Hematopoietic multipotent progenitor cell treated with erythropoietin and hydrocortisone succinate and interleukin-3 and kit ligand, for 6 days (in vitro differentiated cells): ENCODE measurements at places on chromosomes 13 and 19.

DNA sequence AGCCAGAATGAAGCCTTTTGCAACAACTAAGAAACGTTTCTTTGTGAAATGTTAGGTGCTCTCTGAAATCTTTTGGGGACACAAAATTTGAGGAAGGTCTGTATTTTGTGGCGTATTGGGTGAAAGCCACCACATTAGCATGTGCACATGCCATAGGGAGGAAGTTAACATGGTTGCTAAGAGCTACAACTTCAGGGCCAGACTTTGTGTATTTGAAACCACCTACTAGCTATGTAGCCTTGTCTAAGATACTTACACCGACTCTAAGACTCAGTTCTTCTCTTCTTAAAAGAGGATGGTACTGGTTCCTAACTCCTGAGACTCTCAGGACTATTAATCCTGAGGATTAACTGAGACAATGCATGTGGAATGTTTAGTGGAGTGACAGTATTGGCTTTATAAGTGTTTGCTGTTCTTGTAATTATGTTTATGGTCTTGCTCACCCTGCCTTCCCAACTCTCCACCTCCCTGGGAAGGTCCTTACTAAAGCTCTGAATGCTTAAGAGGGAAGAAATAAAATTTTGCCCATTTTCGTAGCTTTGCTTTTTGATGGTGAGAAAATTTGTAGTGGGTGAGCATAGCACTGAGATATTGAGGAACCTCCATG lies 15.5 kb downstream of the SERP2 start:
- DNase-seq, result peak; percentile 55

DNA sequence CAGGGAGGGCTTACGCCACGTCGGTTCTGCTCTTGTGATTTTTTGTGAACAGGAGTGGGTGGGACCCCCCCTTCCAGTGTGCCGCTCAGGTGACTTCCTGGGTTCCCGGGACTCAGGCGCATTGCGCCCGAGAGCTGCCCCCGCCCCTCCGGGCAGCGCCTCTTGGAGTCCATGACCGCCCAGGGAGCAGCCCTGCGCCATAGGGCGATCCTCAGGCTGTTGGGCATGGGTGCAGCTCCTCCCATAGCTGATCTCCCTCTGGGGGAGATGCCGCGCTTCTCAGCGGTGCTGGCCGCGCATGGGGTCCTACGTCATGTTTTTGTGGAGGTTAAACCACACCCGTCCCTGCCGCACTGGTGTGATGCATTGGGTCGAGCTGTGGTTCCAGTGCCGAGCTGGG lies 7.9 kb upstream of the TMPRSS9 start:
- no peak for DNase-seq

DNA sequence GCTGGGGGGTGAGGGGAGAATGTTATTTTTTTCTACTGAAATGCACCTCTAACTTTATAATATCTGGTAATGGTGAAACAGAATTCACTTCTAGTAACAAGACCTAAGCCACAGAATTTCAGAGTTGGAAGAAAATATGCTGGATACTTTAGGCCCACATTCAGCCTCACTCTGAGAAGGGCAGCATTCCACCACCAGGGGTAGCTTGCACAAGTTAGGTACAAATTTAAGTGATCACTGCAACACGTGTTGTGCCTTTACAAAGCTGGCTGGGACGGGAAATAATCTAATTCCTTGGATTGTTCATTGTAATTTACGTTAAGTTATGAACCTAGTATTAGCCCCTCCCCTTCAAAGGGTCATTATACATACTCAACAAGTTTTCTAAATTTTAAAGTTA lies 192.3 kb downstream of the RGCC start:
- peak; percentile 15 for DNase-seq

- no peak for DNase-seq
Observed at GRCh38 chr19:8259922-8260247, 48.3 kb downstream of the CD320 start.

DNA sequence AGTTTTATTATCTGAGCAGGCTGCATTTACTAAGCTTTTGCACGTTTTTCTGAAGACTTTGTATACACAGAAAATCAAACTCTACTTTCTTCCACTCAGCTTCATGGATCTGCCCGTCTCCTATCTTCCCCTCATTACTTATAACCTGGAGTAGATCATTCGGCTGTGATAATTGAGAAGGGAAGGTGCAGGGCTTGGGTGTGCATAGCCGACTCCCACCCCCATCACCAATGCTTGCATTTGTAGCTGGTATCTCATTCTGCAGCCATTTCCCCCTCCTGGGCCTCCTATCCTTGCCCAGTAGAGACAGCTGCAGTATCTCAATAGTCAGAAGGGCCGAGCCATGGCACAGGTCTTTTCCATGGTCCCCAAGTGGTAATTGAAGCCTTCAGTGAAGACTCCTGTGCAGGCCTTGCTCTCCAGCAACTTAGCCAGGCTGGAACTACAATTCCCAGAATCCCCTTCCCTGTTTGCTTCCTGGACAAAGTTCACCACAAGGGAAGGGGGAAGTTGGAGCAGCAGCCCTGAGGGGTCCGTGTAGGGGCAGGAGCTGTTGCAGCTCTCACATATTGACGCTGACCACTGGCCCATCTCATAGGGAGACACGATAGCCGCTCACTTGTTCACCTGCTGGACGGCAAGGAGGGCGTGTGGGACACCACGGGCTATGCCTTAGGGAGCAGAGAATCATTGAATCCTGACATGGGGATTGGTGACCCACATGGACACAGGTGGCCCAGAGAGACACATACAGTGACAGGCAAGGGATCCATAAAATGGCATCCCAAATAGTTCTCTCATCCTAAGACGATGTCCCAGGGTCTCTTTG lies 2.1 kb upstream of the SIGLEC8 start:
- peak; percentile 80 for DNase-seq

DNA sequence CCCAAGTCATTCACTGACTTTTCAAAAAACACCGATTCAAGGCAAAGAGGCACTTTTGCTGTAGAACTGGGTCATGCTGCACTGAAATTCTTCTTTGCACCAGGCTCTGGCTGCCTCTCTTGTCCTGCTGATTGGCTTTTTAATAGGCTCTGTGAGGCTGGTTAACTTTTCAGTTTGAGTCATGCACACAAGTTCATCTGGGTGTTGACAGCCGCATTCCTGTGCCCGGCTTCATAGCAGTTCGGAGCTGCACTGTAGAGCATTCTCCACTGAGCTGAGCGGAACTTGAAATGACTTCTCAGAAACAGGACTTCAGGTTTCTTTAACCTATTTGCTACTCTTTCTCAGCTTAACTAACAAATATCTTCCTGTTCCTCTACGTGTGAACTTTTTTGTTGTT lies 978.3 kb downstream of the UQCRFS1 start:
- no peak for DNase-seq

DNA sequence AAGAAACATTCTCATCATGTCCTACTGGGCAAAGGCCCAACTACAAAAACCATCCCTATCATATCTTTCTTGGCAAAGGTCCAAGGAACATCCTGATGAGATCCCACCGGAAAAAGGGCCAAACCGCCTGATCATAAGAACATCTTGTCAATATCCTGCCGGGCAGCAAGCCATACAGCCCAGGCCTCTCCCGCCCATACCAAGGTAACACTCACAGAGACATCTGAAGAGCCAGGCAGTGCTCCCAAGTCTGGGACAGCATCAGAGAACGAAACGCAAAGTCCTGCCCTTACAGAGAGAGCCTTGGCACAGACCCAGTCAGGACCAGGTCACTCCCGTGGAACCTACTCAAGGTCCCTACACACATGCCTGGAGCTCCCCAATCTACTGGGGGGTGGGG lies 18.5 kb upstream of the ZNF331 start:
- DNase-seq, result peak; percentile 5

GRCh38 chr13:76903544-76904162 lies 17.4 kb upstream of the KCTD12 start:
- peak; percentile 89 for DNase-seq

- peak; percentile 91 for DNase-seq
Observed at GRCh38 chr19:14381689-14382474, 638 bp downstream of the ADGRE5 start.

- no peak for DNase-seq
Observed at GRCh38 chr19:28009696-28010095, 1203.3 kb downstream of the UQCRFS1 start.

DNA sequence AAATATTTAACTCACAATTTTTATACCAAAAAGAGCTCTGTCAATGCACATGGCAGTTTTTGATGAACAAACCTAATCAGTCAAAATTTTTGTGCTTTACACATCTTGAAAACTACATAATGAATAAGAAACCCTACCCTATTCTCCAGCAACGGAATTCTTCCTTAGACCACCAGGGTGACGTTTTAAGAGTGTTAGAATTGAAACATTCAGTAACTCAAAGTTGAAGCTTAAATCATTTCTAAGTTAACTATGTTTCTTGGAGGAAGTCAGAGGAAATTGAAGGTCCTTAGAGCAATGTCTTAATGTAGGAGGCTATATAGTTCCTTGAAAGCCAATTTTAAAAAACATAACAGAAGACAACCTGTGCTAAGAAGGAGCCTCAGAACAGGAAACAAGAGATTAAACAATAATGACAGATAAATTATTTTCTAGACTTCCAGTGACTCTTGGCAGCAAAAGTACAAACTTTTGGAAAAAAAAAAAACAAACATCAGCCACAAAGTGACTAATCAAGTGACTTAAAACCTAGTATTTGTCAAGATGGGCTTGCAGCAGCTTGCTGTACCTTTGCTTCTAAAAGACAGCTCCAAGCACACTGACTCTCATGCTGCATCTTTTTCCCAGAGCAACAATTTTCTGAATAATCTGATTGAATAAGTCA lies 6.2 kb downstream of the SPRY2 start:
- peak; percentile 10 for DNase-seq

DNA sequence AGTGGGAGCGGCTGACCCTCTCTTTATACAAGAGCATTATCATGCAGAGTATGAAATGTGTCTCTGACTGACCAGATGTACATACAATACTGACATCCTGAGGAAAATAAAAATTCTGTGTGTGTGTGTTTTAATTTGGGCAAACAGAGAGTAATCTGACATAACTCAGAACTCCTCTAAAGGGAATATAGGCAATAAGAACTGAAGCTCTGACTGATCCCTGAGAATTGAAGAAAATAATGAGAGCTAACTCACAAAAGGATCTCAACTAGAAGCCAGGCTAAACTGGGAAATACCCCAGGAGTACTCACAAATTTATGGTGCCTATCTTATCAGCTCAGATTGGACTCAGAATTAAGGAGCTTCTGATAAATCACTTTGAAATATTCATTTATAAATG lies 539.9 kb downstream of the OLFM4 start:
- no peak for DNase-seq

- peak; percentile 90 for DNase-seq
Observed at GRCh38 chr19:18340990-18341868, 831 bp downstream of the PGPEP1 start.

GRCh38 chr19:51602189-51602854 lies 27.9 kb downstream of the SIGLEC5 start:
- DNase-seq, result no peak

GRCh38 chr19:46192992-46193650 lies 36.4 kb upstream of the IGFL1 start:
- DNase-seq, result peak; percentile 94

GRCh38 chr13:96091164-96092117 lies 1.5 kb downstream of the HS6ST3 start:
- DNase-seq, result no peak

- DNase-seq, result no peak
Observed at GRCh38 chr19:4502282-4503131, 15.8 kb downstream of the PLIN4 start.

GRCh38 chr19:33496038-33496895 lies 25.3 kb downstream of the PEPD start:
- no peak for DNase-seq

DNA sequence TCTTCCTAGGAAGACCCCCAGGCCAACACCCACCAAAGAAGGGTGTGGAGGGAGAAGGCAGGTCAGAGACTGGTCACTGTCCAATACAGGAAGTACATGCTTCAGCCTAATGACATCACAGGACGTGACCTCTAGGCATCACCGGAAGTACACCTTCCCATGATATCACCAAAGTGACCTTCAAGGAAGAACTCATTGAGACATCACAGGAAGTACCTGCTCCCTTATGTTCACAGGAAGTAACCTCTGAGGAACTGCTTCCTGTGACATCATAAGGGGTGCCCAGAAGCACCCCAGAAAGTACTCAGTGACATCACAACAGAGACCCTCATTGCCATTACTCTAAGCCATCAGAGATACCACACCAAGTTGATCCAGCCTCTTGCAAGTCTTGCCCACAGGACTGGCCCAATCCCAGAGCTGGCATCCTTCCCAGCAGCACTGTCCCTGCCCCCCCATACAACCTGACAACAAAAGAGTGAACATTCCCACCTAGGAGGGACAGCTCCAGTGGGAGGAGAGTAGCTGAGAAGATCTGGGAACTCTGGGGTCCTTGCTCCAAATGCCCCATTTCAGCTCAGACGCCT lies 24.2 kb upstream of the NANOS2 start:
- DNase-seq, result no peak

DNA sequence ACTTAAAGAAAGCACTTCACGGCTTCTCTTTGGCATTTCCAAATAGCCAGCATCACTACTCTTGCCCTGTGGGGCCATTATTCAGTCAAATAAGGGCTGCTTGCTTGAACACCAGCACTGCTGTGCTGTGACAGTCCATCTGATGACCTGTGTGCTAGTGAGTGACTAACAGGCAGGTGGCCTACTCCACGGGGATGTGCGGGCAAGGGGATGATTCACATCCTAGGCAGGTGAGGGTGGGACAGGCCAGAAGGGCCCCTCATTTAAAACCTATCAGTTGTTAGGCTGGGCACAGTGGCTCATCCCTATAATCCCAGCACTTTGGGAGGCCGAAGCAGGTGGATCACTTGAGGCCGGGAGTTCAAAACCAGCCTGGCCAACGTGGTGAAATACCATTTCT lies 8.2 kb downstream of the CCNE1 start:
- DNase-seq, result no peak

DNA sequence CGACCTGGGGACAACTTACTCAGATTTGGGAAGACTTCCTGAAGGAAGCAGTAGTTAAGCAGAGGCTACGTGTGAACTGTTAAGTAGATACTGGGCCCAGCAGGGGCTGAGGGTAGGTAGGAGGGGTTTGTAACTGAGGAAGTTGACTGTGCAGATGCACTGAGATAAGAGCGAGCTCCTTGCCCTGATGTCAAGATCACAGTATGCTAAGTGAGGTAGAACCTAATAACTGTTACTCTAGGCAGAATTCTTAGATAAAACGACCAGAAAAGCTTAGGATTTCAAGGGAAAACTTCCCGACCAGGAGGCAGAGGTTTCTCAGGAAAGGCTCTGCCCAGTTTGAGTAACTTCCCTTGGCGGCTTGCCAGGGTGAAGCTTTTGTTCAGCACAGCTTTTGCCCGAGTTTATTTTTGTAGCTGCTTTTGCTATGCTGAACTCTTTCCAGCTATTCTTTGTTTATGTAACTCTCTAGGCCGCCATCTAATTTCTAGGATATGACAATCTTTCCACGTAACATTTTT lies 632.1 kb downstream of the DIAPH3 start:
- DNase-seq, result peak; percentile 78
